ENCODE measurements at places on chromosomes 12 and 14. TPM values are rescaled to one million over a fixed set of nuclear protein-coding genes. Genes with fewer than 3 reads are reported as not detected.

Gene KRT75
- total RNA-seq = not detected

Gene YARS2
- total RNA-seq = 23.6 TPM

Gene SERPINA1
- 313 TPM for total RNA-seq

Gene IL22
- total RNA-seq = not detected
